Activated T-helper 1 cell treated with anti-CD3 and anti-CD28 coated beads, Interleukin-2, amount 50 U/mL, for 16 hours (primary cell): ENCODE measurements at places on chromosomes 13 and 19.

DNA sequence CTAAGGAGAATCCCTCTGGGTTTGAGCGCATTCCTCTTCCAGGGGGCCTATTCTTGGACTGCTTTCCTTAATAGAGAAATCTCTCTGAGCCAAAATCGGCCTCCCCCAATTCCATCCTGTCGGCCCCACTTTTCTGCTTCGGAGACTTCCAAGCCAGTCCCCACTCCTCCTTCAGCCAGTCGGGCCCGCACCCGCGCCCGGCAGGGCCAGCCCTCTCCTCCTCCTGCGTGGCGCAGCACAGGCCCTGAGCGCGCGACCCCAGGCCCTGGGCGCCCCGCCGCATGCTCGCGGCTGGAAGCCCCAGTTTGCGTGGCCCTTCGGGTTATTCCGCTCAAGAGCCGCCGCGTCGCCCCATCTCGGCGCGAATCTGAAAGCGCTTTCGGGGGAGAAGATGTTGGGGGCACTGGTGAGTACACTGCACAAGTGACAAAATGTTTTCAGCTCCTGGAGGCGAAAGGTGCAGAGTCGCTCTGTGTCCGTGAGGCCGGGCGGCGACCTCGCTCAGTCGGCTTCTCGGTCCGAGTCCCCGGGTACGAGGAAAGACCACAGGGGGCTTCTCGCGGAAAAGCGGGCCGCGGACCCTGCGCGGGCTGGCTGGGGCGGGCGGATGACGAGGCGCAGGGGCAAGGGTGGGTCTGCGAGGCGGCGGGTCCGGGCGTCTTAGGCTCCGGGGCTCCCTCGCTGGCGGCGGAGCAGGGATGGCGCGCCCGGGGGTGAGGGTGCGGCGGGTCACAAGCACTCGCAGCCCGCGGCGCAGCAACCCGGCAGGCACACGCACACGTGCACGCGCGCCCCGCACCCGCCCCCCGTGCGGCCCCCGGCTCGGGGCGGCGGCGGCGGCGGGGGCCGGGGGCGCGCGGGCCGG is at the start of gene IL17D:
TSS of gene IL17D (plus strand) at position 785 of the 865 bp plus-strand sequence. CDS start 303 bp downstream, outside the sequence.
- no peak for DNase-seq

DNA sequence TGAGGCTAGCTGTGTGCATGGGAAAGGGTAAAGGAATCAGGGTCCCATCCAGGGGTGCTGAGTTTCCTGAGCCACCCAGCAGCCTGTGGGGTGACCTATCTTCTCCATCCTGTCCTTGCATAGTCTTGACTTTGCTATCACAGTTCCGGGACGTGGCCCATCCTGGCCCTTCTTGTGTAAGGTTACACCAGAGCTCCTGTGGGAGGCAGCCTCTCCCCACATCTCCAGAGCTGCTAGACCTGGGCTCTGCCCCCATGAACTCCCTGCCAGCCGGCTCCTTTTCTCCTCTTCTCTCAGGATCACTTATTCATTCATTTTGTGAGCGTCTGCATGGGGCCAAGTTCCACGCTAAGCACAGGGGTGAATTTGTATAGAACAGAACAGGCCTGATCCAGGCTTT is 238.9 kb downstream of the TSHZ3 start:
- no peak for DNase-seq

GRCh38 chr19:41427647-41428480 is 690 bp upstream of the B3GNT8 start:
- DNase-seq: peak; percentile 21

DNA sequence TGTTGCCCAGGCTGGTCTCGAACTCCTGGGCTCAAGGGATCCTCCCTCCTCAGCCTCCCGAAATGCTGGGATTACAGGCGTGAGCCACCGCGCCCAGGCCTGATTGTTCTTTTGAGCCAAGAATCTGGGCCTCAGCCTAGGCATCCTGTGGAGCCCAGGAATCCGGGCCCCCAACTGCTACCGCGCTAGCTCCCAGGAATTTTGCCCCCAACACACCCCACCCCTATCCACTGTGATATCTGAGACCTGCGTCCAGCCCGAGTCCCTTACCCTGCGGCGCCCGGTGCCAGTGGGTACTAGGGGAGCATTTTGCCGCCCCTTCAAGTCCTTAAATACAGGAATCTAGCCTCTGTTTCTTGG is 838 bp upstream of the MYADM start:
- DNase-seq: no peak

DNA sequence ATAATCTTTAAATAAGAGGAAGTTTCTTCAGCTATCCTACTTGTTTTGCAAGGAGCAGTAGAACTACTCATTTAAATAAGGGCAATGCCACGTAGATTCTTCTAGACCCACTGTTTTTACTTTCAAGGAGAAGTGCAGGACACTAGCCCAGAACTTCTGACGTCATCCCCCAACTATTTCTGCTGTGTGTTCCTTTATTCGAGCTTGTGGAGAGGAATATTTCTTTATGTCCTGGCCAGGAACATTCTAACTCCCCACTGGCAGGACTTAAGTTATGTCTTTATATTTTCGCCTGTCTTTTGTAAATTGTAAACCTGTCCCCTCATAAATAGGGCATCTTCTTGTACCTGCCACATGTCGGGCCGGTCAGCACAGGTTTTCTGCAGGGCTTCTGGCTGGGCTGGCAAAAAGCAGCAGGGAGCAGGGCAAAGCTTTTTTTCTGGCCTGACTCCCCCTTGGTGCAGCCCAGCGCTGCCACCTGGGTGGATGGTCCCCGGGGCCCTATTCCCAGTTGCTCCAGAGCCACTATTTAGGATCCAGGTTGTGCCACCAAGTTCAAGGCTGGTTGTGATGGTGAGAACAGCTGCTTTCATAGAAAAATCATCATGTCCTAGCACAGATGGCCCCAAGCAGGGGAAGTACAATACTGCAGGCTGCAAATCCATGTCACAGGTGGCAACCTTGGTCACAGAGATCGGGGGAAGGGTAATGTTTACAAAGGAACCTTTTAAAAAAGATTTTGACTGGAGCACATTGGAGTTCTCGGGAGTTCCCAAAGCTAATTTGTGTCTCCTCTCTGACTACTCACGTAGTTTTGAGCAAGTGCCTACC is 1.8 kb downstream of the MBNL2 start:
- DNase-seq: no peak

DNA sequence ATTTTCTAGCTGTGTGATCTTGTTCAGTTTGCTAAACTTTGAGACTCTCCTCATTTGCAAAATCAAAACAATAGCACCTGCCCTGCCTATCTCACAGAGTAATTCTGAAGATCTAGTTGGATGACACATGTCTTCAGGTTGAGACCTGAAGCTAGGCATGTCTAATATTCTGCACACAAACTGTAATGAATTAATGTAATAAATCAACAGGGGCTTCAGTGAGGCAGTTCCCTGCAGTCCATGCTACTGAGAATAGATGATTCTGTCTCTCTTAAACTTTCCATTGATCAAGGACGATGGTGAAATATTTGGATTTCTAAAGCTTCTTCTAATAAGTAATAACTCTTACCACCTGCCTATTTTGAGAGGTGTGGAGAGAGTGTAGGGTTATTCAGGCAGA is 268.1 kb upstream of the TMTC4 start:
- DNase-seq: no peak

DNA sequence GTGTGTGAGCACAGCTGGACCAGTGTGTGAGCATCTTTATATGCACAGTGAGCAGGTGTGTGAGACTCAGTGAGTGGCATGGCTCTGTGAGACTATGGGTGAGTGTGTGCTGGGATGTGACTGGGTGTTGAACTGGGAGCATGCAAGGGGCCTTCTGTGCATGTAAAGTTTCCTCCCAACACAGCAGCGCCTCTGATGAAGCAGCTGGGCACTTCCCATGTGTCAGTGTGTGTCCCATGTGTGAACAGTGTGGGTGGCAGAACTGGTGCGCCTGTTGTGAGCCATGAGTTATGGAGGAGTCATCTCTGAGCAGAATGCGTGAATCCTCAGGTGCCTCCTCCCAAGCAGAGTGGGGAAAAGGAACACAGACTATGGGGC is 24.1 kb downstream of the LGALS16 start:
- DNase-seq: no peak

DNA sequence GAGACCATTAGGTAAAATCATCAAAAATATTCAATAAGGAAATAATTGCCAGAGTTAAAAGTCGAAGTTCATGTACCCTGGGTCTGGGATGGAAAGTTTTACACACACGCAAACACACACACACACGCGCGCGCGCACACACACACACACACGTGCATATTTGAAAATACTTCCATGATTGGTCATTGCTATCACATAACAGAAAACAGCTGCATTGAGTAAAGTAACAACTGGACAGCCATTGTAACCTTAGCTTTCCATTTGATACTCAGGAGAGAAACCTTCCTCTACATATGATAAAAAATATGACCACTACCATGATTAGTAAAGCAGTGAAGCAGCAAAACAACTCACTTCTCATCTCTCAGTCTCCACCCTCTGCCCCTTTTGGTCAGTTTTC is 490.0 kb upstream of the SGCG start:
- DNase-seq: no peak

- no peak for DNase-seq
Observed at GRCh38 chr13:30827578-30827925, 78.5 kb upstream of the MEDAG start.

DNA sequence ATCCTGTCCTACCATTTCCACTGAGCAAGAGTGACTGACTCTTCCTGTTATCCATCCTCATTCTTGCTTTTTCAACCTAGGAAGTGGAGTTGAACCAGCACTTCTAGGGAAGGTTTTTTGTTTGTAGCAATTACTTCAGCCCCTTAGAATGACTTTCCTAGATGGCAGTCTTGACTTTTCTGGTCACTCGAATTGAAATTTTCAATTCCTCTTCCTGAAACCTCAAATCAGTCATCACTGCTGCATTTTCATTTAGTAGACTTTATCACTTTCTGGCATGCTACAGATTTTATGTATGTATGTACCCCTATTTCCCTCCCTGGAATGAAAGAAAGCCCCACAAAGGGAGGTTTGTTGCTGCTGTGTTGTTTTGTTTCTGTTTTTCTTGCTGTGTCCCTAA is 915.9 kb downstream of the PCDH17 start:
- DNase-seq: no peak

GRCh38 chr19:6071875-6072274 is 38.4 kb downstream of the RFX2 start:
- DNase-seq: no peak

DNA sequence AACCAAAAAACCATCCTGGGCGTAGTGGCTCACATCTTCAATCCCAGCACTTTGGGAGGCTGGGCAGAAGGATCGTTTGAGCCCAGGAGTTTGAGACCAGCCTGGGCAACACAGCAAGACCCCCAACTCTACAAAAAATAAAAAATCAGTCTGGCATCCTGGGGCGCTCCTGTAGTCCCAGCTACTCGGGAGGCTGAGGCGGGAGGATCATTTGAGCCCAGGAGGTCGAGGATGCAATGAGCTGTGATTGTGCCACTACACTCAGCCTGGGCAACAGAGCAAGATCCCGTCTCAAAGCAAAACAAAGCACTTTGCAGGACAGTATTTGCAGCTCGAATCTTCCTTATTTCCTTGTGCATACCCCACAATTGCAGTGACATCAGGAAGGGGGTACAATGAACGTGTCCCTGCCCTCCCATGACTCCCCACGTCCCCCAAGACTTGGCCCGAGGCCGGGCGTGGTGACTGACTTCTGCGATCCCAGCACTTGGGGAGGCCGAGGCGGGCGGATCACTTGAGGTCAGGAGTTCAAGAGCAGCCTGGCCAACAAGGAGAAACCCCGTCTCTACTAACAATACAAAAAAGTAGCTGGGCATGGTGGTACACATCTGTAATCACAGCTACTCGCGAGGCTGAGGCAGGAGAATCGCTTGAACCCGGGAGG is 870 bp downstream of the NDUFB7 start:
- DNase-seq: no peak

DNA sequence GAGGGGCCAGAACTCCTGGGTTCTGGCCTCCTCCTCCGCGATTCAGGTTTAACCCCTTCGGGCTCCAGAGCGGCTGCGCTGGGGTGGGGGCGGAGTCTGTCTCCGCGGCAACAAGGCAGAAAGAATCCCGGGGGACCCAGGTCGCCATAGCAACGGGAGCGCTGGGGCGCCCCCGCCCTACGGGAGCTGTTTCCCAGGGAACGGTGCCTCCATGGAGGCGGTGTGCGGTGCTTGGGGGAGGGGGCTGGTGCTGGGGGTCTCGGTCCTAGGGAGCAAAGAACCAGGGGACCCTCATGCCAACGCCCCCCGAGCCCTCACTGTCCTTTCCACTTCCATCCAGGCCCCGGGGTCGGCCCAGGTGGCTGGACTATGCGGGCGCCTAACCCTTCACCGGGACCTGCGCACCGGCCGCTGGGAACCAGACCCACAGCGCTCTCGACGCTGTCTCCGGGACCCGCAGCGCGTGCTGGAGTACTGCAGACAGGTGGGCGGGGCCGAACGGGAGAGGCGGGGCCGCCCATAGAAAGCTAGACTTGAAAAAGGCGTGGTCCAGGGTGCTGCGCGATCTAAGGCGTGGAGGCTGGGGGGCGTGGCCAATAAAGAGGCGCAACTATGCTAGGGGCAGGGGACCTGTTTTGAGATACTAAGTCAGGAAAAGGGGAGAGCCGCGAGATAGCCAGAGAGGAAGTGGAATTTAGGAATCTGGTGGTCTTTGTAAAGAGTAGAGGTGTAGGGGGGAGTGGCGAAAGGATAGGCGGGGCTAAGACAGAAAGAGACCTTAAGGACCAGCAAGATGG is 1.2 kb downstream of the APLP1 start:
- DNase-seq: peak; percentile 49

GRCh38 chr19:33621811-33622504 is at the start of gene CHST8:
Gene CHST8, plus strand, starts transcription at chr19:33621953. Its CDS starts 67,309 bp downstream, at chr19:33689262.
- no peak for DNase-seq

DNA sequence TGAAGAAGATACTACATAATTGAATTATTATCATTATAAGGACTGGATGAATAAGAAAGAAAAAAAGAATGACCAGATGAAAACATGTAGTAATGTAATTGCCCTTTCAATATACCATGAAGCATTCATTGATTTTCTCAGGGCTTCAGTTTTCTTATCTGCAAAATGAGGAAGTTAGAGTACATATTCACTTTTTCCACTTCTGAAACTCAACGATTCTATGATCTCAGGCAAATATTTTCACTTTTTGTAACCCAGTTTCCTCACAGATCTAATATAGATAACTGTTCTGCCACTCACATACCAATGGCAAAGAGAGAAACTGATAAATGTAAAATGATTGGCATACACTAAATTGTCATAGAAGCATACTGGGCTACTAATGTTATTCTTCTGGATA is 856.6 kb upstream of the KLHL1 start:
- no peak for DNase-seq

DNA sequence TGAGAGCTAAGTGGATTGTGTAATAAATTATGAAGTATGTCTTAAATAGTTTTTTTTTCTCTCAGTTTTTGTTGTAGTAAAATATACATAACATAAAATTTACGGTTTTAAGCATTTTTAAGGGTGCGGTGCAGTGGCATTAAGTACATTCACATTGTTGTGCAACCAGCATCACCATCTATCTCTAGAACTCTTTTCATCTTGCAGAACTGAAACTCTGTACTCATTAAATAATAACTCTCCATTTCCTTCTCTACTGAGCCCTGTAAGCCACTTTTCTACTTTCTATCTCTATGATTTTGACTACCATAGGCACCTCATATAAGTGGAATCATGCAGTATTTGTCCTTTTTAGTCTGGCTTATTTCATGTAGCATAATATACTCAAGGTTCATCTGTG is 87.1 kb downstream of the GJA3 start:
- no peak for DNase-seq
